ENCODE measurements at places on chromosomes 2 and 18.
A peak's percentile ranks its signal among the peaks of the same experiment; 100 is the strongest.

GRCh38 chr18:38481576-38481975, 916.0 kb upstream of the CELF4 start:
- no peak overlapping the region for H3K27ac ChIP-seq
- DNase-seq, result no peak
- H3K36me3 ChIP-seq, result no peaks in the 10 kb centered on the region
- H3K4me1 ChIP-seq, result no peaks in the 10 kb centered on the region
- no peaks in the 10 kb centered on the region for H3K27me3 ChIP-seq

- H3K27me3 ChIP-seq, result no peaks in the 10 kb centered on the region
- DNase-seq, result no peak
- no peaks in the 10 kb centered on the region for H3K36me3 ChIP-seq
- peak overlapping the region; percentile 69 for H3K27ac ChIP-seq
- no peak overlapping the region for H3K4me3 ChIP-seq
Measured at GRCh38 chr2:61055557-61055956, 10.1 kb upstream of the SANBR start.

DNA sequence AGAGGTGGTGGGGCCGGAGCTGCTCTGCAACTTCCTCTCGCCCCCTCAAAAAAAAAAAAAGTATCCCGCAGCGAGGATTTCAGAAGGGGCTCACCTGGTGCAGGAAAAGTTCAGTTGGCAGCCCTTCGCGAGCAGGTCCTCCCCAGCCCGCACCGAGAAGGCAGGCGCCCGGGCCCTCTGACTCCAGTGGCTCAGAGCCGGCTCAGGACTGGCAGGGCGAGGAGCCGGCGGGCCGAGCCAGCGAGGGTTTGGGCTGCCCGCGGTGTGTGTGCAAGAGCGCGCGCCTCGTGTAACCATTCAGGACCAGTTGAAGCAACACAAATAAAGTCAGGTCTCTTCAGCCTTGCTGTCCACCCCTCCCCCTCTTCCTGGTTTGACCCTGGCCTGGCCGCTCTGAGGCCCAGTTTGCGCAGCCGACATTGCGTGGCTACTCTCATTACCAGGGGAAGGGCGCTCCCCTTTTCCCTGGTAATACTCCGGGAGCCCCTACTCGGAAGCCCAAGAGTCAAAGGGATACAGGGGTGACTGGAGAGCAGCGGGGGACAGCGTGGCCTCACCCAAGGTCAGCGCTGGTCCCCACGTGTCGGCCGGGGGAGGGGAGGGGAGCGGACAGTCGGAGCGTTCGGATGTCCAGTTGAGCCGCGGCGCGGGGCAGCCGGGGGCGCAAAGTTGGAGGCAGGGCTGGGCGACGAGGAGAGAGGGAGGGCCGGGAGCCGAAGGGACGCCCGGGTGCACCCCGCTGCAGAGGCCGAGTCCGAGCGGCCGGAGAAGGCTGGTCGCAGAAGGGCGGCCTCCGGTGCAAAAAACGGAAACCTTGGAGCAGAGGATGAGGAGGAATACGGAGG, 12.3 kb downstream of the EN1 start:
- H3K27me3 ChIP-seq, result peaks cover 89% of the 10 kb centered on the region
- H3K36me3 ChIP-seq, result no peaks in the 10 kb centered on the region
- H3K4me3 ChIP-seq, result peak overlapping the region; percentile 75

DNA sequence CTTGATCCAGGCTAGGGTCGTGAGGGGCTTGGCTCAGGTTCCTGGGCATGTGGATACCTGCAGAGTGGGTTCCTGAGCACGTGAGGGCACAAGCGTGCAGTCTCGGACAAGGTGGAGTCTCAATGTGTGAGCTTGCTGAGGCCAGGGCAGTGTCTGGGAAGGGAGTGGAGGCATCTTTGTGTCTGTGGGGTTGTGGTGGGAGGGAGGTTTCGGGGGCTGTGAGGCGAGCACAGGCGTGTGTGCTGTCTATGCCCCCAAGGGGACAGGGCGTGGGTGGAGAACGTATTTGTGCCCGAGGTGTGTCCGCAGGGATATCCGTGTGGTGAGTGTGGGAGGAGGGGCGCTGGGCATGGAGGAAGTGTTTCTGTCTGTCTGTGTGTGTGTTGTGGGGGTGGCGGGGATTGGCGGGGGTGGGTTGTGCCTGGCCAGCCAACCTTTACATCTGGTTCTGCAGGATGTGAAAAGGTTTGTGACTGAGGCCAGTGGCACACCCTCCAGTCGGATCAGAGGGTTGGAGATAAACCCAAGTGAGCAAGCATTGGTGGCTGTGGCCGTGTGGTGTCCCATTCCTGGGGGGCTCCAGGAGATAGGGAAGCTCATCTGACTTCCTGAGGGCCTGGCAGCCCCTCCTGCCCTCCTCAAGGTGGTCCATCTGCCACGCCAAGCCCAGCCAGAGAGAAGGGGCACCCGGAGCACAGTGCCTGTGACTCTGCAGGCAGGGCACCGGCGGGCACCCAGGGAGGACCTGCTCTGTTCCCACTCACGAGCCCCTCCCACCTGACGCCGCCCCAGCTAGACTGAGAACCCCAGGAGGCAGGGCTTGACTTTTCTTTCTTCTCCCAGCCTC, 57.1 kb downstream of the ZFP36L2 start:
- H3K27me3 ChIP-seq, result no peaks in the 10 kb centered on the region
- H3K4me3 ChIP-seq, result peak overlapping the region; percentile 91
- H3K36me3 ChIP-seq, result peaks cover 3% of the 10 kb centered on the region
- no peak for DNase-seq

GRCh38 chr18:79906706-79907105, 44.7 kb downstream of the SLC66A2 start:
- H3K4me3 ChIP-seq, result no peak overlapping the region
- no peak for DNase-seq
- H3K36me3 ChIP-seq, result peaks cover 8% of the 10 kb centered on the region
- peaks cover 2% of the 10 kb centered on the region for H3K4me1 ChIP-seq
- H3K27me3 ChIP-seq, result no peaks in the 10 kb centered on the region

DNA sequence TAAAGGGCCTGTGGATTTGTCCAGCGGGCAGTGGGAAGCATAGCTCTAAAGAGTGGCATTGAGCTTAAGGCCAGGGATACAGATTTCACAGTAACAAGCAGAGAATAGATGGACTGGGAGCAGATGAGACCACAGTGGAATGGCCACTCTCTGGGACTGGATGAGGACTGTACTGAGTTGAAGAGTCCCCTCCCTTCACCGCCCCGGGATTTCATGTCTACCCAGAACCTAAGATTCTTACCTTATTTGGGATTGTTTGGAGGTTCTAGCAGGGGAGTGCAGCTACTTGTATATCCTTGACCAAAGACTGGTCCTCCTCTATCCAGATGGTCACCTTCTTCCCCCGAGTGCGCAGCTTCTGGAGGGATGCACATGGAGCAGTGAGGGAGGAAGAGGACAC, 28.0 kb upstream of the EFEMP1 start:
- H3K27me3 ChIP-seq, result peaks cover 5% of the 10 kb centered on the region
- no peak overlapping the region for H3K4me3 ChIP-seq

DNA sequence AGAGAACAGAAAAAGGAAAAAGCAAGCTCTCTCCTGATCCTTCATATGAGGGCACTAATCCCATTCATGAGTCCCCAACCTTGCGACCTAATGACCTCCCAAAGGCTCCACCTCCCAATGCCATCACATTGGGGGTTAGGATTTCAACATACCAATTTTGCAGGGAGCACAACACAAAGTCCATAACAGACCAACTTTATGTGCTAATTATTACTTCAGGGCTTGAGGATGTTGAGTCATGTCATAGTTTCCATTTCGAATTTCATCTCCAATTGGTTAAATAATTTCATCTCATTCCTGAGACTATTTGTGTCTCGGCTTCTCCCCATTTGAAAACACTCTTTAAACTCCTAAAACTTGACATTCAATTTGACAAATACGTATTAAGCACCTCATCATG, 69.9 kb upstream of the KLF7 start:
- H3K36me3 ChIP-seq, result no peaks in the 10 kb centered on the region
- no peak for DNase-seq
- H3K27me3 ChIP-seq, result no peaks in the 10 kb centered on the region
- no peaks in the 10 kb centered on the region for H3K4me1 ChIP-seq
- H3K4me3 ChIP-seq, result no peak overlapping the region

- H3K27ac ChIP-seq, result peak overlapping the region; percentile 21
- peaks cover 70% of the 10 kb centered on the region for H3K27me3 ChIP-seq
- H3K36me3 ChIP-seq, result peaks cover 2% of the 10 kb centered on the region
- peaks cover 19% of the 10 kb centered on the region for H3K4me1 ChIP-seq
- peak; percentile 21 for DNase-seq
Measured at GRCh38 chr2:106582148-106583143, 95.3 kb downstream of the CD8B2 start.

DNA sequence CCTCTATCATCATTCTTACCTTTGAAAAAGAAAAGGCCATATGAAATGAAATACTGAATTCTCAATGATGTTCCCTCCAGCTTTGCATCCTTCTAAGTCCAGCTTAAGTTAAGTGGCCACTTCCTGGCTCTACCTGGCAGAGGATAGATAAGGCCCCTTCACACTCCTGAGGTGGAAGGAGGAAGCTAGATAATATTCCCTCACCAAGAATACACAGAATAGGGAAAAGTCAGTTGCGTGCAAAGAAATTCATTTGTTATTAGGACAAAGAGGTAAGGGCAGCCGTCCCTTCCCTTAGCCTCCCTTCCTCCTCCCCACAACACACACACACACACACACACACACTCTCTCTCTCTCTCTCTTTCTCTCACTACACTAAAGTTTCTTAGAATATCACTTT, 37.5 kb downstream of the OLA1 start:
- no peak overlapping the region for H3K4me3 ChIP-seq
- no peaks in the 10 kb centered on the region for H3K27me3 ChIP-seq
- H3K27ac ChIP-seq, result no peak overlapping the region
- peaks cover 15% of the 10 kb centered on the region for H3K4me1 ChIP-seq

GRCh38 chr2:8630676-8631464, 51.0 kb upstream of the ID2 start:
- H3K4me3 ChIP-seq, result no peak overlapping the region
- DNase-seq, result no peak
- H3K4me1 ChIP-seq, result peaks cover 16% of the 10 kb centered on the region
- H3K36me3 ChIP-seq, result no peaks in the 10 kb centered on the region
- peaks cover 12% of the 10 kb centered on the region for H3K27me3 ChIP-seq

- no peak overlapping the region for H3K4me3 ChIP-seq
- no peaks in the 10 kb centered on the region for H3K4me1 ChIP-seq
- DNase-seq, result no peak
- no peaks in the 10 kb centered on the region for H3K36me3 ChIP-seq
- no peak overlapping the region for H3K27ac ChIP-seq
Measured at GRCh38 chr18:43682196-43682595, 404.9 kb upstream of the SYT4 start.

DNA sequence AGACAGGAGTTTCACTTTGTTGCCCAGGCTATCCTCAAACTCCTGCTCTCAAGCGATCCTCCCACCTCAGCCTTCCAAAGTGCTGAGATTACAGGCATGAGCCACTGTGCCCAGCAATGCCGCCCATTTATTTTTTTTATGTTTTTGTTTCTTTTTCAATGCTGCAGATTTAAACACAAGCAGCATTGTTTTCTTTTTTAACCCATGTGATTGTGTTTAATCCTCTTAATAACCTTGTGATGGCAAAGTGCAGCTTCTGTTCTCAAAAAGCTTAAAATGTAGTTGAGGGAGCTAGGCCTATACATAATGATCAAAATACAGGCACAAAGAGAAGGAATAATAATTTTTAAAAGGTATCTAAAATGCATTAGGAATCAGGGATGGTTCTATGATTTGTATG, 11.5 kb downstream of the MSGN1 start:
- H3K36me3 ChIP-seq, result peaks cover 5% of the 10 kb centered on the region
- no peak for DNase-seq
- H3K27me3 ChIP-seq, result peaks cover 79% of the 10 kb centered on the region
- no peak overlapping the region for H3K4me3 ChIP-seq

GRCh38 chr18:23092121-23092520, 43.2 kb upstream of the CABLES1 start:
- peaks cover 6% of the 10 kb centered on the region for H3K4me1 ChIP-seq
- DNase-seq, result no peak
- no peaks in the 10 kb centered on the region for H3K36me3 ChIP-seq
- H3K27ac ChIP-seq, result no peak overlapping the region

DNA sequence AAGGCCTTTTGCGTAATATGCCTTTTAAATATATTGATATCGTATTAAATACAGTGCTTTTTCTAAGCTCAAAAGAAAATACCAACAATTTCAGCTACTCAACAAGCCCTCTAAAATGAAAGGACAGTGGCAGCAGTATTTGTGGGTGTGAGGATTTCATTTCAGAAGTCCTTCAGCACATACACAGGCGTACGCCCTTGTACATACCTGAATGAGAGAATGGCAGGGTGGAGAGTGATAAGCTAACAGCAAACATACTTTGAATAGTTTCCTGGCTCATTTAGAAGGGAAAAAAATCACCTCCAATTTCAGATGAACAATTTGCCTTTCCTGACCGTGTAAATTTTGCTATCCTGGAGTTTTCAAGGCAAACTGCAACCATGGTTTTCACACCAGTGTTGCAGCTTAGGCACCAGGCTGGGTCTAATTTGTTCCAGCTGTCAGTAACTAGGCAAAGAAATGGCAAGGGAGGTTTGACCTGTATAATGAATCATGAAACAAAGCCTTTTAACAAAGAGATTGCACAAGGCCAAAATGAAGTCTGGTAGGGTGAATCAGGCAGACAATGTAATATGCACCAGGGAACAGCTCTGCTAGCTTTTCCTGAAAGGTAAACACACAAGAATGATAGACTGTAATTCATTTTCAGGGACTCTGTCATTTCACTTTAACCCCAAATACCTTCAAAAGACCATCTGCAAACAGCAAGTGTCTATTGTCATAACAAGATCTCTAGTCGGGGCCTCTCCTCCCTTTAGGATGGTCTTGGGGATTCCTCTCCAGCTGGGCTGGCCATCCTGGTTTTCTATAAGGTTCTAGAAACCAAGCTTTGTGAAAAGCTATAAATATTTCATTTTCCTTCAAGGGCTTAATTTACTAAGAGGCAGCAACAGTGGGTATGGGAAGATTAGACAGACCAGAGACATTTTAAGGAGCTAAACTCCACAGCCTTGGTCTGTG, 11.5 kb downstream of the ANKRD29 start:
- no peak overlapping the region for H3K27ac ChIP-seq
- H3K36me3 ChIP-seq, result no peaks in the 10 kb centered on the region
- H3K4me1 ChIP-seq, result peaks cover 10% of the 10 kb centered on the region
- H3K4me3 ChIP-seq, result no peak overlapping the region
- H3K27me3 ChIP-seq, result peaks cover 28% of the 10 kb centered on the region

GRCh38 chr2:30958193-30958917, 151.1 kb upstream of the CAPN13 start:
- no peak overlapping the region for H3K27ac ChIP-seq
- no peak overlapping the region for H3K4me3 ChIP-seq
- H3K4me1 ChIP-seq, result no peaks in the 10 kb centered on the region
- H3K27me3 ChIP-seq, result peaks cover 33% of the 10 kb centered on the region
- H3K36me3 ChIP-seq, result no peaks in the 10 kb centered on the region

Data from T-helper 17 cell (primary cell).